GM23338 (cell line): ENCODE measurements at places on chromosomes 12 and 14. TPM values are rescaled to one million over a fixed set of nuclear protein-coding genes. Genes with fewer than 3 reads are reported as not detected.

DNA sequence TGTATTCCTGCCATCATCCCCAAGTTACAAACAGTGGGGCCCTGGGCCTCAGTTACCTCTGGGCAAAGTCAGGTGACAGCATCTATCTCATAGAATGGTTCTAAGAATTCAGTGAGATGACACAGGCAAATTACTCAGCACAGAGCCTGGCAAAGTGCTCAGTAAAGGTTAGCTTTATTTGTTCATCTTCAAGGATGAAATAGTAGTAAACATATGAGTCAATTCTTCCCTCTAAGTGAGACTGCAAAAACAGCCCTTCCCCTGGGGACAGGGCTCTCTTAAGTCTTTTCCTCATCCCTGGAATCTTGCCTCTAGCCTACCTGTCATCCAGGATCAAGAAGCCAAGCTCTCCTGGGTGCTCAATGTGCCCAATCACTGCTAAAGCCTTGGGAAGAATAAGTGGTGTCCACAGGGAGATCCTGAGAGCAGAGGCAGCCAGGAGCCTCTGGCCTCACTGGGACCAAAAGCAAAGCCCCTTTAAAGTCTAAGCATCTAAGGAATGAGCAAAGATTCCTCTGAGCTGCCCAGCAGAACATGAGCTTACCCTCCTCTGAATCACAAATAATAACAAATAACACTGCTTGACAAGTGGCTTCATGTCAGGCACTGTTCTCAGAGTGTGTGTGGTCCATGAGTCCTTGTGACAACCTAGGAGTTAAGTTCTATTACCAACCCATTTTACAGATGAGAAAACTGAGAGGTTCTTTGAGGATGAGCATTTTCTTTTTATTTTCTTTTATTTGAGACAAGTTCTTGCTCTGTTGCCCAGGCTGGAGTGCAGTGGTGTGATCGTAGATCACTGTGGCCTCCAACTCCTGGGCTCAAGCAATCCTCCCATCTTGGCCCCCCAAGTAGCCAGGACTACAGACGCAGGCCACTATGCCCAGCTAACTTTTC is 12.1 kb downstream of the NUAK1 start:
- no peak for DNase-seq

GRCh38 chr12:12881151-12881909 is 10.0 kb upstream of the GPRC5A start:
- DNase-seq, result no peak

The CLEC1B gene
- total RNA-seq, result not detected in 2 replicates

DNA sequence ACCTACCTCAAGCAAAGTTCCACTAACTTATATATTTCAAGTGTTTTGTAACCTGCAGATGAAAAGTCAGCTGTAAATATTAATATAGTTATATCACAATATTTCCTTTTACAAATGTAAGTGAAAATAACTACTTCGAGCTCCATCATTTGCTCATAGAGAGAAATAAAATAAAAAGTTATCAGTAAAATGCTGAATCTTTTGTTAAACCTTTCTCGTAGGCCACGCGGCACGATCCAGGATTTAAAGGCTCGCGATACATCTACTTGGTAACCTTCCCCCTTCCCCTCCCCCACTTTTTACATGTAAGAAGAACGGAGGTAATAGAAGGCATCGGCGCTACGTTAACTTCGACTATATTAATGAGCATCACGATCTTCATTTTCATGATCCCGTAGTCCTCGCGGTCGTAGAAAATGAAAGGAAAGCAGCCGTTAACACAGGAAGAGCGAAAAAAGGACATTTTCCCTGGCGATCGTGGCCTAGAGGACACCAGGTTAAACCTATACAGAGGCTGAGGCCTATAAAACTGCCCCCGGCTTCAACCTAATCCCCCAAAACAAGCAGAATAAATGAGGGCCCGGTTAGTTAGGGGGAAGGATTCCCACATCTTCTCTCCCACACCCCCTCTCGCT is 508 bp downstream of the HNRNPC start:
- peak; percentile 79 for DNase-seq

The MIP gene
- total RNA-seq, result not detected in 2 replicates

The NPAS3 gene
- total RNA-seq, result 0.08 and 0.17 TPM in 2 replicates

- DNase-seq, result no peak
Observed at GRCh38 chr12:65518771-65519170, 240.3 kb downstream of the MSRB3 start.

- peak; percentile 74 for DNase-seq
Observed at GRCh38 chr14:61925043-61925442, 162.8 kb downstream of the SNAPC1 start.

The KRT82 gene
- total RNA-seq, result not detected in 2 replicates

The GALNT9 gene
- total RNA-seq, result 2.5 TPM in 2 replicates

DNA sequence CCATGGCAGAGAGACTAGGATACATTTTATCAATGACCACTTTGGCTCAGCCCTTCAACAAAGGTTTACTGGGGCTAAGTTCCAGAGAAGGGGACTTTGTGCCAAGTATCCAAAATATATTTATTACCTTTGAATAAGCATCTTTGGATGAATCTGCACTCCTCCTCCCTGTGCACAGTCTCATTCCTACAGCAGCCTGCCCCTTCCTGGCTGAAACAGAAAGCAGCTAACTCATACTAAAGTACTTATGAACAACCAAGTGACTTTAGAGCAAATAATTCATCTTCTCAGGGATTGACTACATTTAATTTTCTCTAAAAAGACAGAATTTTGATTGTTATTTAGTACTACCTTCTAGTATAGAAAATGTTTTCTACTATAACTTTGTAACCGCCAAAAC is 47.8 kb upstream of the ETV6 start:
- no peak for DNase-seq

- DNase-seq, result peak; percentile 49
Observed at GRCh38 chr12:32270818-32271710, 128.3 kb upstream of the FGD4 start.

DNA sequence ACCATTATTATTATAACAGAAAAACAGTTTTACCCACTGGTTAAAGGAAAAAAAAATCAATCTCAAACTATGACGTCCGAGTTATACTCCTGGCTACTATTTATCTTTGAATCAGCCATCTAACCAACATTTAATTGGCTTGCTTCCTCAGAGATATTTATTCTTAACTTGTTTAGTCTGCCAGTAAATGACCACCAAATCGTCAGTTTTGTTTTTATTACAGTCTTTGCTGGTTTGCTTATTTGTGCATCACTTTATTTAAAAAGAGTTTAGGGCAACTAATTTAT is 71.2 kb downstream of the RASSF8 start:
- no peak for DNase-seq

The GZMH gene
- not detected in 2 replicates for total RNA-seq

DNA sequence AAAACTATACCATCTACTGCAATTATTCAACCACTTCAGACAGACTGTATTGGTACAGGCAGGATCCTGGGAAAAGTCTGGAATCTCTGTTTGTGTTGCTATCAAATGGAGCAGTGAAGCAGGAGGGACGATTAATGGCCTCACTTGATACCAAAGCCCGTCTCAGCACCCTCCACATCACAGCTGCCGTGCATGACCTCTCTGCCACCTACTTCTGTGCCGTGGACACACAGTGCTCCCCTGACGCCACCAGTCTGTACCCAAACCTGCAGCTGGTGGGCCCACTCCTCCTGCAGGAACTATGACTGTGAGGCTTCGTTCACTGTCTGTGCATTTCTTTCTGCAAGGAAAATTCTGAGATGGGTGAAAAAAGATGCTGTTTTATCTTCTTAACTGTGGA is 284.7 kb downstream of the DAD1 start:
- DNase-seq, result no peak

- DNase-seq, result no peak
Observed at GRCh38 chr12:2634471-2634870, 160.3 kb upstream of the FKBP4 start.

- DNase-seq, result no peak
Observed at GRCh38 chr14:93006567-93007051, 83.7 kb downstream of the CHGA start.

- DNase-seq, result no peak
Observed at GRCh38 chr14:49221316-49221715, 364.9 kb downstream of the RPS29 start.

- DNase-seq, result no peak
Observed at GRCh38 chr12:96238336-96239047, 44.3 kb downstream of the ELK3 start.

GRCh38 chr14:33754261-33754660 is 196.6 kb downstream of the EGLN3 start:
- DNase-seq, result peak; percentile 34

- no peak for DNase-seq
Observed at GRCh38 chr12:125272383-125272933, 207.2 kb downstream of the AACS start.

GRCh38 chr14:100222224-100223093 is 16.5 kb upstream of the YY1 start:
- DNase-seq, result peak; percentile 38

DNA sequence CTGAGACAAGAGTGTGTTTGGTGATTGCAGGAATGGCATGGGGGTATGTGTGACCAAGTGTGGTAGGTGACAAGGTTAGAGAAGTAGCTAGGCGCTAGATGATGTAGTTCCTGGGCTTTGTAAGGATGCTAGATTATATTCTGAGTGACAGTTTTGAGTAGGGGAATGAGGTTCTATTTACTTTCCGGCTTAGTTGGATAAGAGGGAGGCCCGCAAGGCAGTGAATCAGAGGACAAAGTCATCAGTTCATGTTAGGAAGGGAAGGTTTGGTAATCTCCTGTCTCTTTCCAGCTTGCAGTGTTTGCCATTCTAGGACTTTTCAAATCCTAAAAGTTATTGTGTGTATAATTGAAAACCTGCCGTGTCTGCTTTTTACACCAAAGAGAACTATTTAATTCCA is 45.0 kb downstream of the CFAP54 start:
- no peak for DNase-seq

The KRT85 gene
- total RNA-seq, result not detected in 2 replicates

The JPH4 gene
- 28.5 and 29.9 TPM in 2 replicates for total RNA-seq

The KRT4 gene
- not detected in 2 replicates for total RNA-seq

The RNF212B gene
- not detected in 2 replicates for total RNA-seq

- no peak for DNase-seq
Observed at GRCh38 chr12:47147739-47148138, 68.0 kb upstream of the AMIGO2 start.

DNA sequence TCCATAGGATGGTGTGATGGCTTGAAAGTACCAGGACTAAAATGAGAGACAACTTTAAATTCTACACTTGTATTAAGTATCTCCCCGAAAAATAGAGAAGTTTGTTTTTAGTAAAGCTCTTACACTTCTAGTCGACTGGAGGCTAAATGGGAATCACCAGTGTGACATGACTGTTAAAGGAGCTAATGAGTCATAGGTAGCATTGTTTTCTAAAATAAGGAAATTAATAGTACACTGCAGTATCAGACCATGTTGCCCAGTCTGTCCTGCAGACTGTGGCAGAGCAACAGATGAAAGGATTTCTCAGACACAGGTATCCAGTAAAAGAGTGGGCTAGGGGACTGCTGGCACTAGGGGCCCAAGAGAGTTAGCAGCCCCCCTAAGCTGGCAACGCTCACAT is 140.1 kb downstream of the TMEM117 start:
- no peak for DNase-seq

DNA sequence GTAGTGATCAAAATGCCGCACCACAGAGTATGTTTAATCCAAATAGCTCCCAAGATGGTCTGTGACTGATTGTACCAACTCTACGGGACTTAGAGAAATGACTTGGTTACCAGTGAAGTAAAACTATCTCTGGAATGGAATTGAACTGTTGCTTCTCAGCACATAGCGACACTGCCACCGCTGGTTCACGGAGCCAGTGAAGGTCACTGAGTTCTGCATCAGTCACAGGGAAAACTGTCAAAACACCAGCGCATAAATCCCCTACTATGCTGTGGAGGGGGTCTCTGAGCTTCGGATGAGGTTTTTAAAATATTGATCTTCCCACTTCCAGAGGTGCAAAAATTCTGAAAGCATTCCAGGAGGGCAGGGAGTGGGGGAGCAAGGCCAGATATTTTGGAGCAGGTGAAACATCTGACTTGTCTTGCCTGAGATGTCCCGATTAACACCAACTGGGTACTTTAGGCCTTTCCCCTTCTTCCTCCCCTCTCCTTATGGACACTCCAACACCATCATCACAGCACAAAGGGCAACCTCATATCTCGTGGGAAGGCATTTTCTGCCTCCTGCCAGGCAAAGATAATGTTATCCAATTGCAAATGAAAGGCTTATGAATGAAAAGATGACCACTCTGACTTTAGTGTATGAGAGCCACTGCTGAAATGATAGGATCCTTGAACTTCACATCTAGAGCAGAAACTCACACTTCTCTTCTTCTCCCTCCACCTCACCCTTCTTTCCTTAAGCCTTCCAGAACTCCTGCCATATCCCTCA is 2.0 kb upstream of the PLXNC1 start:
- DNase-seq, result no peak

The CELA1 gene
- not detected in 2 replicates for total RNA-seq

- DNase-seq, result no peak
Observed at GRCh38 chr14:90508536-90509254, 111.9 kb downstream of the CALM1 start.

- DNase-seq, result no peak
Observed at GRCh38 chr14:66445936-66446335, 40.2 kb upstream of the CCDC196 start.

GRCh38 chr12:30707613-30708342 is 12.1 kb upstream of the IPO8 start:
- peak; percentile 13 for DNase-seq

GRCh38 chr12:6807170-6807569 is 14.5 kb upstream of the GPR162 start:
- DNase-seq, result no peak

GRCh38 chr12:58046271-58046670 is 104.9 kb downstream of the ATP23 start:
- DNase-seq, result no peak

DNA sequence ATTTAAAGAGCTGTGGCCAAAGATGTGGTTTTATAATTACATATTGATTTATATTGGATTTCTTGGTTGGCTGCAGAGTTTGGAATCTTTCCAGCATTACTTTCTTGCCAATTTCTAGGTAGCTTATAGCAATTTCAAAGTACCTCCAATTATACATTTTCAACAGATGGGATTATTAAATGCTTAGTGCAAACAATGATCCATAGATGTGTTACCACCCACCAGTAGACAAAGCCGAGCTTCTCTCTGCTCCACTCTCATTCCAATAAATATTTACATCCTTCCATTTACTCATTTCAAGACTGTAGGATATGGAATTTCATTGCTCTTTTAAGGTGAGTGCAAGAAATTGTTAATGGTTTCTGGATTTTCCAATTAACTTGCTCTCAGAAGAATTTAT is 21.6 kb upstream of the TMCC3 start:
- no peak for DNase-seq
